H4 (cell line): ENCODE measurements at places on chromosomes 12 and 14. TPM values are rescaled to one million over a fixed set of nuclear protein-coding genes. Genes with fewer than 3 reads are reported as not detected.

DNA sequence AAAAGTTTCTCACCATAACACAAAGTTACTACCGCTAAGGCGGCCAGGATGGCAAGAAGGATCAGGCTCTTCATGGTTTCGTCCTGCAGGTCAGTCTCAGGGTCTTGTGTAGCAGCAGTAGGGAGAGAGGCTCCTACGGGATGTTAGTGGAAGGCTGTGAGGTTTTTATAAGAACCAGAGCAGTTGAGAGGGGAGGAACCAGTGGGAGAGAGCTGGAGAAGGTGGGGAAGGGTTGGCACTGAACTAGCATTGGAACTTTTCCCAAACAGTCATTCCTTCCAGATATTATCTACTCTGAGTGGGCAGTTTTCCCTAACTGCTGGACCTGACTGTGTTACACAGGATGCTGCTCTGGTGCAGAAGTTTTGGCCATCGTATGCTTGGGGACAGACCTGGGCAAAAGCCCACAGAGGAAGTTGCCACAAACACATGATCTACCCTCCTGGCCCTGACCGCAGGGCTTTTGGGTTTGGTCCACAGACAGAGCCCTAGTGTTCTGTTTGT lies at the start of gene MGP:
Gene MGP (minus strand): TSS at position 137 of the 504 bp plus-strand sequence. CDS start 63 bp downstream, at position 74.
- DNase-seq, result peak; percentile 84

The OR4E2 gene
- total RNA-seq, result not detected in 2 replicates

The CD27 gene
- total RNA-seq, result not detected in 2 replicates

The IAPP gene
- not detected in 2 replicates for total RNA-seq
